Anterior cingulate cortex (tissue), 58 donors: ENCODE measurements at places on chromosomes 11 and 22.

GRCh38 chr11:116445108-116446047, 327.4 kb downstream of the BUD13 start:
- DNase-seq = no peak

- DNase-seq = no peak
Observed at GRCh38 chr11:72522186-72522585, 87.9 kb upstream of the CLPB start.

DNA sequence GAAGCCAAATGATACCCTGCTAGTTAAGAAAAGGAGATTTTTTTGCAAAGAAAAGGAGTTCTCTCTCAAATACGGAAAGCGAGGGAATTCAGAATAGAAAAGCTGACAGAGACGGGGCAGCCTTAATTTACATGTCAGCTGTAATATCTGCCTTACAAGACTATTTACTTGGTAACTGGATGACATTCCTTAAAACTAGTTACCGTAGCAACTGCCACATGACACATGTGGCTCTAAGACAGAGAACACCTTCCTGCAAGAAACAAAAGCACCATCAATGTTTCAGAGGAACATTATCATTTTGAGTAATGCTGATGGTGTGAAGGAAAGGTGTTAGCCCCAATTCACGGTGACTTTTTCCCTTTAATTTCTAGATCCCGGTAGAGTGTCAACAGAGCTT, 222.1 kb downstream of the LRRC4C start:
- DNase-seq = no peak

- DNase-seq = no peak
Observed at GRCh38 chr22:38710351-38710750, 4.6 kb downstream of the GTPBP1 start.

DNA sequence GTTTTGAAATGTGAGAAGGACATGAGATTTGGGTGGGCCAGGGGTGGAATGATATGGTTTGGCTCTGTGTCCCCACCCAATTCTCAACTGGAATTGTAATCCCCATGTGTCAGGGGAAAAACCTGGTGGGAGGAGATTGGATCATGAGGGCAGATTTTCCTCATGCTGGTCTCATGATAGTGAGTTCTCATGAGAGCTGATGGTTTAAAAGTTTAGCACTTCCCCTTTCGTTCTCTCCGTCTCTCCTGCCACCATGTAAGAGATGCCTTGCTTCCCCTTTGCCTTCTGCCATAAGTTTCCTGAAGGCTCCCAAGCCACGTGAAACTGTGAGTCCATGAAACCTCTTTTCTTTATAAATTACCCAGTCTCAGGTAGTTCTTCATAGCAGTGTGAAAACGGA, 113.5 kb downstream of the FCHSD2 start:
- no peak for DNase-seq

- DNase-seq = no peak
Observed at GRCh38 chr11:117172724-117173421, 5.7 kb upstream of the SIDT2 start.

- no peak for DNase-seq
Observed at GRCh38 chr22:47627556-47628253, 865.3 kb downstream of the TBC1D22A start.

GRCh38 chr22:37457093-37457893, 28.9 kb downstream of the MFNG start:
- no peak for DNase-seq

- no peak for DNase-seq
Observed at GRCh38 chr22:37079668-37080171, 28.2 kb downstream of the KCTD17 start.

GRCh38 chr11:12286606-12287005, 90.8 kb upstream of the PARVA start:
- no peak for DNase-seq

- DNase-seq = no peak
Observed at GRCh38 chr11:104678408-104678807, 219.9 kb downstream of the CASP12 start.

DNA sequence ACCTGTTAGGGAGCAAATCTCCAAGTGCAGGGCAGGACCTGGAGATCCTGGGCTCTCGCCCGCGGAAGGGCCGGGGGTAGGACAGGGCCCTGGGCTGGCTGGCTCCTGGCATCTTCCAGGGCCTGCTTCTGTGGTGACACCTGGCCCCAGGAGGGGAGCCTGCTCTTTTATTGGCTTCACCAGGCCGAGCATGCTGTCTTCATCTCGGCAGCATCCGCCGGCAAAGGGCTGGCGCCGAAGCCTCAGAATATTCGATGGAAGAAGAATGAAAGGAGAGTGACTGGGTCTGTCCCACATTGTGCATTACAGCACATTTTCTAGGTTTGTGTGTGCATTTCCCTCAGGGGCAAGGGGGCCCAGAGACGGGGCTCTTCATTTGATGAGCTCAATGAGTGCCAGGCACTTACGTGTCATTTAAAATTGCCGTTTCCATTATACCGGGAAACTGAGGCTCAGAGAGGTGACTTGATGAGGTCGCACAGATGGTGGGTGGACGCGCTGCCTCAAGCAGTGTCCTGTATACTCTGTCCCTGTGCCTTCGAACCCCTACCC, 70.0 kb downstream of the RBX1 start:
- DNase-seq = no peak

GRCh38 chr11:44576656-44577055, 11.2 kb downstream of the CD82 start:
- DNase-seq = no peak

- no peak for DNase-seq
Observed at GRCh38 chr11:30000986-30001750, 15.7 kb downstream of the KCNA4 start.

GRCh38 chr11:11538277-11538960, 83.4 kb downstream of the GALNT18 start:
- DNase-seq = no peak

GRCh38 chr11:94590352-94591041, 23.3 kb downstream of the PIWIL4 start:
- DNase-seq = no peak

DNA sequence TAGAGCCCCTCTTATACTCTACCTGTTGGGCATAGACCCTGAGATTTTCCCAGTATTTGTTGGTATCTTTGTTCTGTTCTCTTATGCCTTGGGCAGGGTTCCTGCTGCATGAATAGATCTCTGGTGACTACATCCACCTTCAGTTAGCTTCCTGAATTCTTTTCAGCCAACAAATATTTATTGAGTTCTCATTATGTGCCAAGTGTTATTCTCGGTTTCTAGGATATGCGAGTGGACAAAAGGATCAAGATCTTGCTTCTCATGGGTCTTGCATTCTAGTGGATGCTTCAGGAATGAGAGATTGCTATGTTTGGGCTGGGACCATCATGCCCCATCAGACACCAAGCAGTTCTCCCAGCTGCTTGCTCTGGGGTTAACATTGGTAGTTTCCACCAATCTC, 340.0 kb downstream of the METTL15 start:
- DNase-seq = no peak
